Kidney epithelial cell (primary cell): ENCODE measurements at places on chromosomes 12 and 14.

GRCh38 chr12:18306311-18306710 lies 45.0 kb downstream of the PIK3C2G start:
- no peak for DNase-seq

DNA sequence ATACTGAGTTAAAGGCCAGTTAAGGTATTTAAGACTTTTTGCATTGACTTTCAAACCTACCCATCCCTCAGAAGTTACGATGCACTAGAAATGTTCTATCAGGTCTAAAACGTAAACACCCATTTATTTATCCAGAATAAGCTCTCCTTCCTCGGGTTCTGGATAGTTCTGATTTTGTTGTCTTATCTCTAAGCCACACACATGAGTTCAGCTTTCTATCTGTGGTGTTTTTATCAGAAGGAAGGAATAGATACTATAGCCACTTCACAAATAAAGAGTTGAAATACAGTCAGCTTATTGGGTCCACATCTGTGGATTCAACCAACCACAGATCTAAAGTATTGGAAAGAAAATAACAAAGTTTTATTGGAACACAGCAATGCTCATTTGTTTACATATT lies 5.4 kb downstream of the SFSWAP start:
- DNase-seq: no peak

DNA sequence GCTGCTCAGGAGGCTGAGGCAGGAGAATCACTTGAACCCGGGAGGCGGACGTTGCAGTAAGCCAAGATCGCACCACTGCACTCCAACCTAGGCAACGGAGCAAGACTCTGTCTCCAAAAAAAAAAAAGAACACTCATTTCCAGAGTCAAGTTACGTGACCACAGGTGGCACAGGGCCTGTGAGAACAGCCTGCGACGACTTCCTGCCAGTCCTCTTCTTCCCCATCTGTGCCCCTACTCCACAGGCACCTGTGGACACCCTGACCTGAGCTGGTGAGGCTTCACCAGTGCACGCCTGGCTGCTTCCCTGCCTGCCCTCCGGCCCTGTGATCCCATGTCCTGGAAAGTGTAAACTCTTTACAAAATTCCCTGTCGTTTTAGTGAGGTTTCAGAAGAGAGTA lies 77.7 kb downstream of the PPP2R5C start:
- DNase-seq: no peak

DNA sequence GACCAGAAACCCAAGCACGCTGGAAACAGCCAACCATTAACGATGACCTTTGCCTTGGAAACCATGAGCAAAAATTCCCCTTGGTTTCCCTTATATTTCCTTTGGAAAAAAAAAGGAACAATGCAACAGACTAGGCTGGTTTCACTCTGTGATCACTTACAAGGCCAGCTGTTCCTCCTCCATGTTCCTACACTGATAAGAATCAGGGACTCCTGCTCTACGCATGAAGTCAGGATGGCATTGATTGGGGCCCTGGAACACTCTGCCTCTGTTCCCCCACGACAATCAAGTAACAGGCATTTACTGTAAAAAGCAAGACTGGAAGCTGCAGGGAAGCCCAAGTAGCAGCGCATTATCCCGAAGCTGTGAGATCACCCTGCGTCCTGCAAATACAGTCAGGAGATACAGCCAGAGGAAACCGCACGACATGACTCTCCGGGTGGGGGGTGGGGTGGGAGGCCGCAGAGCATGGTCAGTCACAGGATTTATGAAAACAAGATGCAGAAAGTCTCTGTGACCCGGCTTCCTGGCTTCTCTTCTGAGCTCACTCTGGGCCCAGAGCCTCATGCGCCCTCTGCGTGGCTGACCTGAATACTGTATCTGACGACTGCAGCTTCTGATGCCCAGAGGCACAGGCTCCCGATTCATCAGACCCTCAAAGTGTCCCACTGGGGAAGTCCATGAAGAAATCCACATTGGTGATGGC lies 31.1 kb downstream of the SSH1 start:
- peak; percentile 90 for DNase-seq

DNA sequence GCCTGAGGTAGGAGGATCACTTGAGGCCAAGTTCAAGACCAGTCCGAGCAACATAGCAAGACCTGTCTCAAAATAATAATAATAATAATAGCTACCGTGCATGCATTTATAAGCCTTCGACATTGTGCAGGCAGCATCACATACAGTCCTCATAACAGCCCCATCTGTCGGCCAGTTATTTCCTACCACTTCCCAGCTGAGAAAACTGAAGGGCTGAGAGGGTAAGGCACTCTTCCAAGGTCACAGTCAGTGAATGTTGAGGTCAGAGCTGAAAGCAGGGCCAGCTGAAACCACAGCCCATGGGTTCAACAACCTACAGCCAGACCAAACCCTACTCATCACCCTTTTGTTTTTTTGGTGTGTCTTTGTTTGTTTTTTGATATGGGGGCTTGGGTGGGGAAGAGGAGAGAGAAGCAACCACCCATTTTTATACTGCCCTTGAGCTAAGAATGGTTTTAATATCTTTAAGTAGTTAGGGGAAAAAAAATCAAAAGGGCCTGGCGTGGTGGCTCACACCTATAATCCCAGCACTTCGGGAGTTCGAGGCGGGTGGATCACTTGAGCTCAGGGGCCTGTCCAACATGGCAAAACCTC lies 16.8 kb upstream of the ITPK1 start:
- no peak for DNase-seq

DNA sequence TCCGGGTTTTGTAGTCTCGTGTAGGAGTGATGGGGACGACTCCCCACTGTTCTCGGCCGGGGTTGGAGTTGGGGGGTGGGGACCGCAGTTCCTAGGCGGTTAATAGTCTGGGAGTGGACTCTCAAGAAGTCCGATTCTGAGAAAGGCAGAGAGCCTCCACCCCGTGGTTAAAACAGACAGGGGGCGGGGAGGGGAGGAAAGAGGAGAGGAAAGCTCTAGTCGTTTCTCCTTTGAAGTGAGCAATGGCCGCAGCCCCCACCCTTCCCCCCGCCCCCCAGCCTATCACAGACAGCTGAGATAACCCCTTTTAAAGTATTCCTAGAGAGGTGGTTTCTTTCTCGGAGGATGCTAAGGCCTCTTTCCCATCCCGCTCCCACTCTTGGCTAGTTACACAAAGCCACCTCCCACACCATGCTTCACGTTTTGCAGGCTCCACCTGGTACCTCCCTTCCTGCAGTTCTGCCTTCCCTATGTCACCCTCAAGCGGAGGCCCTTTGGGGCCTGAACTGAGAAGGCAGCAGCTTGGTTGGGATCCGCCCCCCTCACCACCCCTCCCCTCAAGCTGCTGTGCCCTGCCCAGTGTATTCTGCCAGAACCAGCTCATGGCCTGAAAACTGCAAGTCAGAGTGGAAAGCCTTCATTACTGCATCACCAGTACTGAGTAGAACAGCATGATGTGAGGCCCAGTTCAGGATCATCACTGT lies 853 bp downstream of the USP5 start:
- DNase-seq: no peak

DNA sequence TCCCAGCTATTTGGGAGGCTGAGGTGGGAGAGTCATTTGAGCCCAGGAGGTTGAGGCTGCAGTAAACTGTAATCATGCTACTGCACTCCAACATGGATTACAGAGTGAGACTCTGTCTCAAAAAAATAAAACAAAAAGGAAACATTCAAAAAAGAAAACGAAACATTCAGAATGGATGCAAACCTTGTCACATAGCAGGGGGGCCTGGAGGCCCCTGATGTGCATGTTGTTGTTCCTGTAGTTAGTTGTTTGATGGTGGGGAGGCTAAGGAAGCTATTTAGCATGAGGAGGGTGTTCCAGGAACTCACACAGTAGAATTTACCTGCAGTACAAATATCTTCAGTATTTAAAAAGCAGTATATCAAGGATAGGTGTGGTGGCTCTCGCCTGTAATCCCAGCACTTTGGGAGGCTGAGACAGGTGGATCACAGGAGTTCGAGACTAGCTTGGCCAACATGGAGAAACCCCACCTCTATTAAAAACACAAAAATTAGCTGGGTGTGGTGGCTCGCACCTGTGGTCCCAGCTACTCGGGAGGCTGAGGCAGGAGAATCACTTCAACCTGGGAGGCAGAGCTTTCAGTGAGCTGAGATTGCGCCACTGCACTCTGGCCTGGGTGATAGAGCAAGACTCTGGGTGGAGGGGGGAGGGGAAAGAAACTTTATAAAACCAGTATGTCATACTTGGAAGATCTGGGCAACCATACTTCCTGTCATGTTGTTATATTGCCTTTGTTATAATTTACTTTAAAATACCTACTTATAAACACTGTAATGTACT lies 17.6 kb upstream of the AEBP2 start:
- DNase-seq: no peak

GRCh38 chr14:104560586-104560945 lies 19.0 kb upstream of the C14orf180 start:
- no peak for DNase-seq

DNA sequence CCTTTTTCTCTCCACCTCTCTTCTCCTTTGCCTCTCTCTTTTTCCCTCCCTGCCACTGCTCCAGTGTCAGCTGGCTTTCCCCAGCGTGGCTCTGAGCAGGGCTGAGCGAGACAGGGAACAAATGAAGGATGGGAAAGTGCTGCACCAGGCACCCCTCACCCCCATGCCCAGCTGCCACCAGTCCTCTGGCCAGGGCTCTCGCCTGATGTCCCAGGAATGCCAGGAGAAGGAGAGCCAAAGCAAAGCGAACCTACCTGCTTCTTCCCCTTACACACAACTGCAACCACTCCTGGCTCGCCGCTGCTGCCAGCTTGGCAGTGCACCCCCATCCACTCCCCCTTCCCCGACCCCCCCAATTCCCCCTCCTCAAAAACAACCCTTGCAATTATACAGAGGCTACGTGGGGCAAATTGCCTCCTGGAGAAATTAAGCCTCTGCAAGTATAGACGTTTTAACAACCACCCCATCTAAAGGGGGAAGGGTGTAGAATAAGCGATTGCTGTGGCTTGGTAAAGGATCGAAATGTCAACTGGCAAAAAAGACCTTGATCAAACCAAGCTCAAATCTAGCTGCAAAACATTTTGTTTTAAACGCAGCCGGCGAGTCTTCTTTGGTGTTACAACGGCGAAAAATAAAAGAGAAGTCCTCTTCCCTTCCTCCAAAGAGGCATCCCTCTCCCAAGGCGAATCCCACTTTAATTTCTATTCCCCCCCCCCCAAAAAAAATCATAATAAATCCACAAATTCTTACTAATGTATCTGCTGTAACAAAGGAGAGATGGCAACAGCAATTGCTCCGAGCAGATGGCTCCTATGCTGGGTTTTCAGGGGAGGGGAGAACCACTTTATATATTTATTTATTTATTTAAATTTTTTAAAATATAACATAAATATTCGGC lies 2.9 kb downstream of the BCL11B start:
- DNase-seq: no peak

DNA sequence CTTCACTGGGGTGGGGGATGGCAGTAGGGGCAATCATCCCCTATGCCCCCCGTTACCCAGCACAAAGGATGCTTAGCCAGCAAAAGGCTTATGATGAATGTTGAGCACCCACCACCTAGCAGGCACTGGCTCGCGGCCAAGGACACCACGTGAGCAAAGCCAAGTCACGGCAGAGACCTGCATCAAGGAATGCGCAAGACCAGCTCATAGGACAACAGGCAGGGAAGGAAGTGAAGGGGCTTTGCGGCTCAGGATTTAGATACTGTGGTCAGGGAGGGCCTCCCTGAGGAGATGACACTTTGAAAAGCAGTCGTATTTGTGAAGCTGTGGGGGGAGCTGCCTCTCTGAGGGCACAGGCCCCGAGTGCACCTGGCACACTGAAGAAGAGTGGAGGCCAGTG lies 32.8 kb downstream of the SH2B3 start:
- no peak for DNase-seq

DNA sequence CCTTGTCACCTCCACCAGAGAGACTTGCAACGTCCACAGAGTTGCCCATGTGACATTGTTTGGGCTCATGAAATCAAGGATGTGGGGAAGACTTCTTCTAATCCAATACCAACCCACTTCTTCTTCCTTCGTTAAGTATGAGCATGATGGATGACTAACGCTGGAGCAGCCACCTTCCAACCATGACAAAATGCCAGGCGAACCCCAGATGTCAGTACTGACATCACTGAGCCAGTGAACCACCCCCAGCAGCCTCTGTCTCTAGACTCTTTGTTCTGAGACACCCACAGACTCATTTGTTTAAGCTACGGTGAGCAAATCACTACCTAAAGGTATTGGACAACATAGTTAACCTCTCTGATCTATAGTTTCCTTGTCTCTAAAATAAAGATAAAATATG lies 123.7 kb downstream of the GRIN2B start:
- DNase-seq: no peak

GRCh38 chr14:95507174-95507573 lies 9.3 kb downstream of the SYNE3 start:
- no peak for DNase-seq

DNA sequence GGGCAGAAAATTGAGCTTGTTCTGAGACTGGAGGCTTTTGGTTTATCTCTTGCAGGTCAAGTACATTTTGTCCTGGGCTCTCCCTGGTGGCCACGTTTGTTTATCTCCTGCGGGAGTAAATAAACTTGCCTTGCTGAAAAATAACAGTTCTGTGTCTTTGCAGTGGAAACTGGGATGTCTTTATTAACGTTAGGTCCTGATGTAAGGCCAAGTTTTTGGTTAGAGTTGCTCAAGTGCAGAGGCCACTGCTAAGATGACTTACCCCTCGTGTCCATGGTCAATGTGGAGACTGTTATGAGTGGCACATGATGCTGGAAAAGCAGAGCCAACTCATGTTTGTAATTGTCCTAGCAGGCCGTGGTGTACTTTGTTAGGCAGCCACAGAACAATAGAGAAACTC lies 3.8 kb downstream of the PTPN11 start:
- no peak for DNase-seq

GRCh38 chr12:123040106-123040505 lies 59.6 kb downstream of the ARL6IP4 start:
- DNase-seq: no peak

- no peak for DNase-seq
Measured at GRCh38 chr12:81083906-81084513, 6.1 kb downstream of the ACSS3 start.

DNA sequence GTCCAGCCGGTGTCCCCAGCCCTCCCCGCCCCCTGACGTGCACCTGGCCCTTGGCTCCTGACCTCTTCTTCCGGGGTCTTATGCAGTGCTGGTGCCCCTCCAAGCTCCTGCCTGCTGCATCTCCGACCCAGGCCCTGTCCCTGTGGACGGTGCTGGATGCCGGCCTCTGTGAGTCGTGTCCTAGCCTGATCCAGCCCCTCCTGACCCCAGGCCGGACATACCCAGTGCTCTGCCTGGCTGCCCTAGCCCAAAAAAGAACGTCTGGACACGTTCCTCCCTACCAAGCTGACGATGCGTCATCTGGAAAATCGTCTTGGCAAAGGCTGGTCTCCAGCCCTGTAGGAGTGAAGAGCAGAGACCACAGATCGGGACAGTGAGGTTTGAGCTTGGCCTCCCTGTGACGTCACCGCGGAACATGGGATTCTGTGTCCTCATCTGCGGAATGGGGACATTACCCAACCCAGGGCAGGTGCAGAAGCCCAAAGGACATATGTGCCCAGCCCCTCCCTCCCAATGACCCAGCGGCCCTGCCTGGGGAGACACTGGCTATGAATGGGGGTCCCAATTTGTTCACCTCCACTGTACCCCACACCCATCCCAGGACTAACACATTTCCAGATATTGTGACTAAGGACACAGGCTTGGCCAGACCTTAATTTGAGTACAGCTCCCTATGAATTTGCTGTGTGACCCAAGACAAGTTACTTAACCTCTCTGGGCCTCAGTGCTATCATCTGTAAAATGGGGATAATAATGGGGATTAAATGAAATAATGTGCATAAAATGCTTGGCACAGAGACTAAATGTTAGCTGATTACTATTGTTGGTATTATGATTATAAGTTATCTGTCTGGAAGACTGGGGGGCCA lies 51.0 kb upstream of the BCL11B start:
- no peak for DNase-seq

GRCh38 chr12:62484233-62484632 lies 17.6 kb downstream of the MON2 start:
- no peak for DNase-seq
